ENCODE measurements at places on chromosomes 12 and 14. TPM values are rescaled to one million over a fixed set of nuclear protein-coding genes. Genes with fewer than 3 reads are reported as not detected.

The RNASE1 gene
- 177 TPM for polyA plus RNA-seq

The MAP3K9 gene
- 3.3 TPM for polyA plus RNA-seq

The FZD10 gene
- 0.04 TPM for polyA plus RNA-seq

The OR6C76 gene
- polyA plus RNA-seq: not detected

DNA sequence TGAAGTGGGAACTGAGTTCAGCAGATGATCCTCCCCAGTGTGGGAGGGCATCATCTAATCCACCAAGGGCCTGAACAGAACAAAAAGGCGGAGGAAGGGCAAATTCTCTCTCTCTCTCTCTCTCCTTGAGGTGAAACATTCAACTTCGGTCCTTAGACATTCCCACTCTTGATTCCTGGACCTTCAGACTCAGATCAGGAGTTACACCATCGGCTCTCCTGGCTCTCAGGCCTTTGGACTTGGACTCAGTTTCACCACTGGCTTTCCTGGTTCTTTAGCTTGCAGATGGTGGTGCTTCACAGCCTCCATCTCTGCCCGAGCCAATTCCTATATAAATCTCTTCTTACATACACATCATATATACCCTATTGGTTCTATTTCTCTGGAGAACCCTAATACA lies 73.2 kb downstream of the SPPL3 start:
- DNase-seq: no peak
- peaks cover 17% of the 10 kb centered on the region for H3K4me1 ChIP-seq
- no peaks in the 10 kb centered on the region for H3K27me3 ChIP-seq
- no peak overlapping the region for H3K4me3 ChIP-seq
- no peak overlapping the region for H3K27ac ChIP-seq
- no peaks in the 10 kb centered on the region for H3K36me3 ChIP-seq

DNA sequence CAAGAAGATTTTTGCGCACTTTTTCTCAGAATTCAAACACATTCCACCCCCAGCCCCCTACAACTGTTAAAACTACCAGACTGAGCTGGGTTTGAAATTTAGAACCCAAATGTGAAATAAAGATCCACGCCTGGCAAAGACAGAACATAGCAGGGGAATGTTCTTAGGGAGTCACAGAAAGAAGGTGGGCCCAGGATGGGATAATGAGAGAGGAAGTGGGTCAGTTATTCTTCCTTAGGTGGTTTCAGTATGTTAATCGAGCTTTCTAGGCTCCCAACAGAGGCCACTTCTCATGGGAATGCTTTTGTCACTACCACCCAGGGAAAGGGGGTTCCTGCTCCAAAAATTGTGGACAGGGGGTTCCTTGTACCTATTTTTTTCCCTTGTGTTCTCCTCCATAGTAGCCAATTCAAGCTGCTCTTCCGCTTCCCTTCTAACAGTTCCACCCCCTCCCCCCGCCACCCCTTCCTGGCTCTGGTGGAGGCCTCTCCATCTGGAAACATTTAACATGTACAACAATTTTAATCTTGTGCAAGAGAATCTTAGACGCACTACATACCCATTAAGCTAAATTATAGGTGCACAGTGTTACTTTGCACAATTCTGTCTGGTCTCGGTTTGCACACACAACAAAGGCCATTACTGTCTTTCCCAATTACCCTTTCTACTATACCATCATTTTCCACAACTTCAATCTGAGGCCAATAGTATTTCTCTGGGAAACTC lies 218.1 kb downstream of the MON2 start:
- no peak for DNase-seq
- no peaks in the 10 kb centered on the region for H3K36me3 ChIP-seq
- no peak overlapping the region for H3K27ac ChIP-seq
- H3K4me3 ChIP-seq: no peak overlapping the region
- no peaks in the 10 kb centered on the region for H3K4me1 ChIP-seq

GRCh38 chr12:5022465-5023061 lies 21.1 kb upstream of the KCNA5 start:
- H3K27ac ChIP-seq: no peak overlapping the region
- DNase-seq: no peak
- no peak overlapping the region for H3K4me3 ChIP-seq
- H3K36me3 ChIP-seq: no peaks in the 10 kb centered on the region

DNA sequence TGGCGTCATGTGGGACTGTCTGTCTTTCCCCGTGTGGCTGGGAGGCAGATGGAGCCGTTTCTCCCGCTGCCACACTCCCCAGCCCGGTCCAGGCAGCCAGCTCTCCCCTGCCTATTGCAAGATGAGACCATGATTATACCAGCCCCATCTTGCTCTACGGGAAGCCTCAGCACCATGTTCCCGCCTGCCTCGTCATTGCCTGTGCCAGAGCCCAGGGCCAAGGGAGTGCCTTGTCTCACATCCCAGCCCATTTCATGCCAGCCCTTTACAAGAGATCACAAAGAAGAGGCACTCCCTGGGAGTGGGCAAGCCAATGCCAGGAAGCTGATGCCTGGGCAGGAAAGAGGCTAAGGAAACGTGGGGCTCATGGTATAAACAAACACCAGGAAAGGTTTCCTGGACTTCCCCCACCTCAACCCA lies 23.9 kb downstream of the GPR68 start:
- H3K27ac ChIP-seq: no peak overlapping the region
- no peaks in the 10 kb centered on the region for H3K27me3 ChIP-seq
- H3K4me3 ChIP-seq: no peak overlapping the region
- DNase-seq: no peak
- no peaks in the 10 kb centered on the region for H3K4me1 ChIP-seq

DNA sequence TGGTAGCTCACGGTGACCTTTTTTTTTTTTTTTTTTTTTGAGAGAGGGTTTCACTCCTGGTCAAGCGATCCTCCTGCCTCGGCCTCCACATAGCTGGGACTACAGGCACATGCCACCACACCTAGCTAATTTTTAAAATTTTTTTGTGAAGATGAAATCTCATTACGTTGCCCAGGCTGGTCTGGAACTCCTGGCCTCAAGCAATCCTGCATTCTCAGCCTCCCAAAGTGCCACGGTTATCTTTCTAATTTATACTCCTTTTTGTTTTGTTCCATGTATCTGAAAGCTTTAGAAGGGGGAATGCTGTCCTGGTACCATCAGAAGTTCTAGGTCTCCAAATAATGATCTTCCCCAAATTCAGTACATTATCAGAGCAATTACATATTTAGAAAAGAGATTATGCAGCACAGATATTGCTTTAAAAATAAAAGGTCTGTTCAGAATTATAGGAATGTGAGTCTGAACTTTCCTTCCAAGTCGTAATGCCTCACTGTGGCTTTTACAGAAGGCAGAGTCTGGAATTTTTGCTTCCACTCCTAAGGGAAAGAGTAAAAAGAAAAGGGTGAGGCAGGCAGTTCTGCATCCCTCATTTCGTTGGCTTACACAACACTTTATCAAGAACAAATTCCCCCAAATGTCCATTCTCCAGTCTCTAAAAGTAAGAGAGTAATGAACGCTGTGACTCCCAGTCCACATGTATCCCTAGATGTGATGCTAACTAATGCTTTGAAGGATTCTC lies 73.0 kb downstream of the GCH1 start:
- no peaks in the 10 kb centered on the region for H3K27me3 ChIP-seq
- H3K27ac ChIP-seq: no peak overlapping the region
- H3K4me1 ChIP-seq: no peaks in the 10 kb centered on the region

Data from pancreas (tissue), 10 donors.